ENCODE measurements at places on chromosomes 6 and 20.

DNA sequence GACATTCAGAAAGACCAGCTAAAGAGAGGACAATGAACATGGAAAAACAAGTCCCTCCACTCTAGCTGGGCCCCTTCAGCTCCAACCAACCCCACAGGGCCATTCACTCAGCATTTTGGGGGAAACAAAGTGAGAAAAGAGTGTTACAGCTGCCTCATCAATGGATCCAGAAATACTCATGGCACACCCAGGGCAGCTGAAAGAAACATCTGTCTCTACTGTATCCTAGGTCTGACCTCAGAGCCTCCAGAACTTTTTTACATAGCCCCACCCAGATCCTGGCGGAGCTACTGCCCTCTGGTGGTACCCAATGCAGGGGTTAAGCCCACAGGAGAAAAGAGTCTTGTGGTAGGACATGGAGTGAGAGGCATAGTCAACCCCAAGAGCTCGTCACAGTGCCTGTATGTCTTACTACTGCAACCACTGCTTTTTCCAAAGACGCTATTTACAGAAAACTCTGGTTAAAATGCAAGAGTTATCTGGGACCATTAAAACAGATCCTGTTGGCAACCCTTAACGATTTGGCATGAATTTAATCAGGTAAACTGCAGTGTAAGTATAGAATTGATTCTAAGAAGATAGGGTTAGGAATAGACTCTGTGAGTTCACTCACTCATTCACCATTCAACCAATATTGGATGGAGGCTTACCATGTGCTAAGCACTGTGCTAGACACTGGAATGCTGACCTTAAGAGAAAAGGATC, 37.4 kb upstream of the FAM83C start:
- no peak for DNase-seq

DNA sequence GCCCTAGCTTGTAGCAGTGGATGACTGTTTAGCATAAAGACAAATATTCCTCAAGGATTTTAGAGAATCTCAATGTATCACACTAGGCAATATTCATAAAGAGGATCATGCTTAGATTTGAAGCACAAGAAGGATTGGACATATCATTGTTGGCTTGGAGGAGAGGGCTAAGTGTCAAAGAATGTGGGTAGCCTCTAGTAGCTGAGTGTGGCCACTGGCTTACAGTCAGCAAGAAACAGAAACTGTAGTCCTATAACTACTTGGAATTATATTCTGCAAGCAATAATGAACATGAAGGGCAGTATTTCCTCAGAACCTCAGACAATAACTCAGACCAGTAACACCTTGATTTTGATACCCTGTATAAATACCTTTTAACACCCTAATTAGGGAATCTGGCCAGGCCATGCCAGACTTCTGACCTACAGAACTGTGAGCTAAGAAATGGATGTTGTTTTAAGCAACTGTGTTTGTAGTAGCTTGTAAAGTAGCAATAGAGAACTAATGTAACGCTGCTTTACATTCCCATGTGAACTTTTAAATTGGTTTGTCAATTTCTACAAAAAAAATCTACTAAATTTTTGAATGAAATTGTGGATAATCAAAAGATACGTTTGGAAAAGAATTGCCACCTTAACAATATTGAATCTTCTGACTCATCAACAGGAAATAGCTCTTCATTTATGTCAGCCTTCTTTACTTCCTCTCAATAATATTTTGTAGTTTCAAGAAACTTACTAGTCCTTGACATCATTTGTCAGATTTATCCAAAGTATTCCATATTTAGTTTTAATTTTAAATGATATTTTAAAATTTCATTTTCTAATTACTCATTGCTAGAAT, 65.2 kb upstream of the RSPO3 start:
- DNase-seq, result no peak

GRCh38 chr6:54465649-54466300, 157.5 kb downstream of the TINAG start:
- no peak for DNase-seq

DNA sequence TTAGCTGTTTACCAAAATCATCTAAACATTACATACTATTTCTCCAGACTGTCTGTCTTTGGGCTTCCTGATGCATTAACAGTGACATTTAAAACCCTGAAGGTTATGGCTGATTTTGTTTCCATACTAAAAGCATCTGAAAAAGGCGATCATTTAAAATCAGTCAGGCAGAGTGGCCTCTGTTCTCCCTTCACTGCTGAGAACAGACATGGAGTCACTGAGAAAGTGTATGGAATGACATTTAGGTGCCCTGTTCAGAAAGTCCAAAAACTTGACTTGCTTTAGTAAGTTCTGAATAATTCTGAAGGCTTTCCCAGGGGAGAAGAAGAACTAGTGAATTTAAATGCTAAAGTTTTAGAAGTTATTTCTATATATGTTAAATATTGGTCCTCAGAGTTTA, 83.0 kb downstream of the MAP7 start:
- no peak for DNase-seq

DNA sequence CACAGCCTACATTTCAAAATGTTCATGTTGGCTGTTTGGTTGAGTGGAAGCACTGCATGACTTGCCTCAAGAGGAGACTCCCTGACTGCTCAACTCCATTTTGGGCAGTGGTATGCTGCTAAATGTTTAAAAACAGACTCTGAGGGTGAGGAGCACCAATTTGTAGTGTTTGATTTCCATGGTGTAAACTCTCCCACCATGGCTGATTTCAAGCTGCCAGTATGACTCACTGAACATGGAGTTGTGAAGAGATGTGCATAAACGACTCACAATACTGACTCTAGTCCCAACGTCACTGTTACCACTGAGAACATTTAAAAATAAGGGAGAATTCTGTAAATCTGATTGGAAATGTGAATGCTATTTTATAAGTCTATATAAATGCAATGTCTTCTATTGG, 70.4 kb downstream of the BACH2 start:
- no peak for DNase-seq

DNA sequence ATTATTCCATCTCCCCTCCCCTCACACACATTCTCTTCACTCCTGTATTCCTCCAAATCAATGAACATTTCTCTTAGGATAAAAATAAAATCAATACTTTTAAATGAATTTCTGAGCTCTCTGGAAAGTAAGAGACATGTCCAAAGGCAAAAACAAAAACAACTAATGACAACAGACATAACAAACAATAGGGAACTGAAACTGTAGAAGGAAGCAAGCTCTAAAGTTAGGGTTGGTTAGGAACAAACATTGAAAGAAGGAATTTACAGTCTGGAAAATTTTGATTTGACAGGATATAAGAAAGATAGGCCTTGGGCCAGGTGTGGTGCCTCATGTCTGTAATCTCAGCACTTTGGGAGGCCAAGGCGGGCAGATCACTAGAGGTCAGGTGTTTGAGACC, 17.5 kb upstream of the MYCT1 start:
- no peak for DNase-seq

- peak; percentile 69 for DNase-seq
These were observed 572 bp downstream of the DSE start for GRCh38 chr6:116371120-116371917.

GRCh38 chr6:117548797-117549301, 53.5 kb downstream of the GOPC start:
- DNase-seq, result no peak

DNA sequence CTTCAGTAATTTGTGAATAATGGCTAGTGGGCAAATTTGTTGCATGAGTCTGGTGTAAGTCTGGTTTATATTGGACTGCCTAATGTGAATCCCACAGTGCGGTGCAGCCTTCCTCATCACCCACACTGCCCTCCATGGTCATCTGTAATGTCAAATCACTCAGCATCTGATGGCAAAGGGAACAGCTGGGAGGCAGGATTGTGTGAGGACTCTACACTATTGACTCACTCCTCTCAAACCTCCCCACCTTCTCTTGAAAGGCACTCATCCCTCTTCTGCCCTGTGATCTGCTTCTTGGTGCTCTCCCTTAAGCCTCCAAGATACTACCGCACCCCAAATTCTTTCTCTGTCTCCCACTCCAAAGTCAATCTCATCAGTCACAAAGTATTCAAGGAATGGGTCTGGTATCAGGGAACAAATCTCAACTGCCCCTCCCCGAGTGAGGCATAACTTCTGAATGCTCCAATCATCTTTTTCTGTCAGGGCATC, 146.0 kb upstream of the BEND6 start:
- DNase-seq, result no peak

- DNase-seq, result no peak
These were observed 103.4 kb downstream of the MAP3K4 start for GRCh38 chr6:161094955-161095354.

DNA sequence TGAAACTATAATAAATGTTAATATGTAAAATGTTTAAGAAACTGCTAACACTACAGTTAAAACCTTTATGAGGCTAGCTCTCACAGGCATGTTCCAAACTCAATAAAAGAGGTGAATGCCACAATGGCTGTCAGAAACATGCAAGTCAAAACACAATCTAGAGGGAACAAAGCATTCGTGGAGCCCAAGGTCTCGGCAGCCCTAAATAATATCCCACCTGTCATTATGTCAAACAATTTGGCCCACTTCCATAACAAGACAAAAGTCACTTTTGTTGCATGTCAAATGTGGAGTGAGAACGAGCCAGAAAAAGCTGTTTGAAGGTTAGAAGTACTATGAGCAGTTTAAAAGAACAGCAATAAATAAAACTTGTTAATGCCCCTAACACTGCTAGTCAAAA, 181.9 kb downstream of the GMDS start:
- no peak for DNase-seq

DNA sequence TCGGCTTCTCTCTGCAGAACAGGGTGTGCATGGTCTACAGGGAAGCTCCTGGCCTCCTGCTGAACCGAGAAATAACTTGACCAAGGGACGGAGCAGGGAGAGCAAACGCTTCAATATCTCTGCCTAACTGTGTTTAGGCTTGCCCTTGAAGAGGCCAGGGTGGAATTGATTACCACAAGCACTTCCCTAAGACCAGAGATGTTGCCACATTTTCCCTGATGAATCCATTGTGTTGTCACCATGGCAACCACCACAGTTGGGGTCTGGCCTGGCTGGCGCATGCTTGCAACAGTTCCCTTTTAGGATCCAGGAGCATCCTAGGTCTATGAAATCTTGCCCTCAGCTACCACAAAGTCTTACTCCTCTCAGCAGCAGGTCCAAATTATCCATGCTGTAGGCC, 213.5 kb upstream of the SULF2 start:
- DNase-seq, result no peak

DNA sequence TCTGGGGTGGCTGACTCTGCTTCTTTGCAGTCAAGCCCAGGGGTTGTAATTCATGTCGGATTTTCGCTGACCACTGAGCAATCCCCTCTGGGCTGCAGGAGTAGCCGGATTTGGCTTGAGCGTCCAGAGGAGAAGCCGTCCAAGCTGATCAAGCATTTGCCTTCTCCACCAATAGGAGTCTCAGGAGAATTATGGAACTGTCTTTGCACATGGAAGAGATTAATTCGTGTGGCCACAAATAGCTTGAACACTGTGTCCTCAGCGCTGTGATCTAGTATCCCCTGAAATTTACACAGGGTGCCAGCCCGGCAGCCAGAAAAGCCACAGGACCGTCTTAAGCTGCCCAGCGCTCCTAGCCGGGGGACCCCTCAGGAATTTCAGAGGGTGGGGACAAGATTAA, 37.1 kb downstream of the EYA2 start:
- no peak for DNase-seq

DNA sequence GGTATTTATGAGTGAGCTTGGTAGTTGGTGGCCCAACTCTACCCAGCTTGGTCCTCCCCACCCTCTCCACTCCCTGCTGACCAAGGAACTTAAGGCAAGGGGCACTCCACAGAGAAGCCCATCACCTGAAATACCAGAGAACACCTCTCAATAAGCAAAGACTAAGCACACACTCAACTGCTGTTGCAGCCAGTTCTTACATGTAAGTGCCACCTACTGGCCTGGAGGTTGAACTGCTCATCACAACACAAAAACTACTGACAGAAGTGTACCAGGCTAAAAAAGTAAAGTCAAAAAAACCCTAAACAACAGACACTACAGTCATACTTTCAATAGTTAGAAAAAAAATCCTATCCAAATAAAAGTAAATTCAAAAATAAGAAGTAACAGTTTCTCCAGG, 146.2 kb downstream of the FAM83B start:
- DNase-seq, result no peak

DNA sequence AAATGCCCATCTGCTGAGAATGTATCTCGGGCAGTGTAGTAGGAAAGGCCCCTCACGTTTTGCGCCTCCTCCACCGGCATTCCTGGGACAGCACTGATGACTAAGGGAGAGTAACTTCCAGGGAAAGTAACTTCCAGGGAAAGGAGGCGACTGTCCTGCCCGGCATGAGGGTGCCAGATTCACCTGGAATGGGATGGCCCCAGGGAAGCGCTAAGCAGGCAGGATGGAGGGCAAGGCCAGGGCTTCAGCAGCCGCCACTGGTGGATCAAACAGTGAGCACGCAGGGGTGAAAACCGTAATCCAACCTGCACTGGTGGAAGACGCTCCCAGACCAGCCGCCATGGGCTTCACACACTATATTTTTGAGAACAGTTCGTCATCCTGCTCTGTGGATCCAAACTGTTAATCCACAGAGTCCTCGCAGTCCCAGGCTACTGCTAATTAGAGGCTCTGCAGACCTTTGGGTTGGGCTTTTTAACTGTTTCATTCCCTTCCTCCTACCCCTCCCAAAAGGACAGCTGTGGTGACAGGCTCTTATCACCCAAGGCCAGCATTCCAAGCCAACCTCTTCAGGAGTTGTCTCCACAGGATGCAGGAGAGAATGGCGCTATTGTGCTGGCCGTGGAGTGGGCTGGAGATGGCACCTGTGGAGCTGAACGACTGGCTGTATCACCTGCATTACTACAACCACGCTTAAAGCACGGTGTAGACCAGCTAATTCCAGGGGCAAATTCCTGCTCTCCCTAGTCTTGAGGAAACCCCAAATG, 178.9 kb downstream of the DLL1 start:
- peak; percentile 28 for DNase-seq

DNA sequence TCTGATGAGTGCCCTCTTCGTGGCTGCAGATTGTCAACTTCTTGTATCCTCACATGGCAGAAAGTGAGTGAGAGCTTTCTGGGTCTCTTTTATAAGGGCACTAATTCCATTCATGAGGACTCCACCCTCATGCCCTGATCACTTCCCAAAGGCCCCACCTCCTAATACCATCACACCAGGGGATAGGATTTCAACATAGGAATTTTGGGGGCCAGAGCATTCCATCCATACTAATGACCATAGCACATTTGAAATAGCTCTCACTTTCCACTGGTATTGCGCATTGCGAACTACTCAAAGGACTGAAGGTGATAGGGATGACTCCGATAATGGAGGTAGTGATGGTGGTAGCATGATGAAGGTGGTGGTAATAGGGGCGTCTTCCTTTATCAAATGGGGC, 324.3 kb downstream of the PRL start:
- no peak for DNase-seq

- no peak for DNase-seq
These were observed 131.8 kb upstream of the PROKR2 start for GRCh38 chr20:5448449-5449118.
